Renal cortical epithelial cell (primary cell): ENCODE measurements at places on chromosomes 16 and 17. TPM values are rescaled to one million over a fixed set of nuclear protein-coding genes. Genes with fewer than 3 reads are reported as not detected.

DNA sequence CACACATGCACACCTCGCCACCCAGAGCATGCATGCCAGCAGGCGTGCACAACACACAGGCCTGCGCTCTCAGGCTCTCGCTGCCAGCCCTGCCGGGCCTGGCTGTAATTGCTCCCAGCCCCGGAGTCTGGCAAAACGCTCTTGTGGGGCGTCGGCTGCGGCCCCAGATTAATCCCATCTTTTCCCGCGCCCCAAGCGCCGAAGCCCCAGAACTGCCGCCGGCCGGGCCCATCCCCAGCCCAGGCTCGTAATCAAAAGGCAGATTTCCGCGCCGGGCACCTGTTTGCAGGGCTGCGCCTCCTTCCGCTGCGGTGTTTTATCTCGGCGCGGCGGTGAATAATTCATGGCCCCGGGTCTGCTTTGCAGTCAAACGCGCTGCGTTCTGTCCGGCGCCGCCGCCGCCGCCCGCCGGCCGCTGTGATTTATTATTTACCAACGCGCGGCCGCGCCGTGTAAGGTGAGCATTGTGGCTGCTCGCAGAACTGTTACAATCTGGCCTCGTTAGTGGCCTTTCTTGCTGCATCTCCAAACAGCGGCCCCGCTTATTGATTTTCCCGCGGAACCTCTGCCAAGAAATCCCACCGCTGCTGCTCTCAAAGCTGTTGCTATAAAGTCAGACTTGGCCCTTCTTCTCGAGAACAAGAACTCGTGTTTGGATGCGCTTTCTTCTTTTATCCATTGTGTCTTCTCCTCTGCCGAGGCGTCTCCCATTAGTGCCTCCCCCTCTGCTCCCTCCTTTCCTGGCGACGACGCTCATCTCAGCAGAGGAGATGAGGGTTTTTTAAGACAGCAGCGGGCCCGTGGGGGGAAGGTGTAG is 126.1 kb downstream of the IRX5 start:
- DNase-seq = no peak

GRCh38 chr16:81707411-81708265 is 71.5 kb upstream of the PLCG2 start:
- DNase-seq = peak; percentile 63

DNA sequence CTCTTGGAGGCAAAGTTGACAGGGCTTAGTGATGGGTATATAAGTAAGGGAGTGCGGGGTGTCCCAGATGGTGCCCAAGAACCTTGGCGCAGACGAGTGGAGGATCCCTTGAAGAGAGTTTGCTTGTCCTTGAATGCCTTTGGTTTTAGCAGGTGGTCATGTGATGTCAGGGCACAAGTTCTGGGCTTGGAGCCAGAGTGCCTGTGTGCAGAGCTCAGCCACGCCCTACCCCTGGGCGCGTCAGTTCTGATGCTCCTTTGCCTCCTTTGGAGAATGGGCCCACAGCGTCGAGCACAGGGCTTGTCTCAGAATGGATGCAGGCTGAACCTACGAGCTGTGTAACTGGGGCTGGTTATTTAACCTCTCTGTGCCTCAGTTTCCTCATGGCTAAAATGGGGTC is 412.2 kb upstream of the EEF2KMT start:
- no peak for DNase-seq

DNA sequence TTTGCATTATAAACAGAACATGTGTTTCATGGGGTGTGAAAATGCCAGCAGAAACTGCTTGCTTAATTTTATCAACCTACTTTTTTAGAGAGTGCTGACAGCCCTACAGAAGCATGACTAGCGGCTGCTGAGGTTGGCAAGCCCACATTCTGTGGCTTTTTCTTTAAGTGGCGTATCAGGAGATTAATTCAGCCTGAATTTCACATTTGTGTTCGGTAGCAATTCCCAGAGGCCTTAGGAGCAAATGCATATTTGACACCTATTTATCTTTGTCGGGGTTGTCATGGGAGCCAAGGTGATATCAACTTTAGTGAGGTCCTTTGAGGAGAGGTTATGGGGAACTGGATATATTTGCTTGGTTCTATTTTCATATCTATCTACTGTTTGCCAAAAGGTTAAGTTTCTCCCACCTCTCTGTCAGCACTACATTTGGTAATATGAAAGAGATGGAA is 140.9 kb downstream of the KCNJ2 start:
- no peak for DNase-seq

DNA sequence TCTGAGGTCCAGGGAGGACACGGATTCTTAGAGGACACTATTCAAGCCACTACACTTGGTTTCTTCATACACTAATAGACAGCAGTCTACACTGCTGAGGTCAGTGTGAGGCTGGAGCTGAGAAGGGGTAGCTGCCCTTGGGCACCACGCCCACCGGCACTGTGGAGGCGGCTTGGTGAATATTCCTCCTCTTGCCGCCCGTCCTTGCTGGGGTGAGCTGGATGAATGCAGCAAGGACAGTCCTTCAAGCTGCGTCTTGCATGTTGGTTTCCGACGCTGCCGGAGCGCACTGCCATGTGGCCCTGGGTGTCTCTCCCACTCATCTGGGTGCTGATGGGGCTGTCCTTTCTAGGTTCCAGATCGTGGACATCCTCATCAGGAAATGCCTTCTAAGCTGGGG is 2.6 kb downstream of the ZNF205 start:
- no peak for DNase-seq

DNA sequence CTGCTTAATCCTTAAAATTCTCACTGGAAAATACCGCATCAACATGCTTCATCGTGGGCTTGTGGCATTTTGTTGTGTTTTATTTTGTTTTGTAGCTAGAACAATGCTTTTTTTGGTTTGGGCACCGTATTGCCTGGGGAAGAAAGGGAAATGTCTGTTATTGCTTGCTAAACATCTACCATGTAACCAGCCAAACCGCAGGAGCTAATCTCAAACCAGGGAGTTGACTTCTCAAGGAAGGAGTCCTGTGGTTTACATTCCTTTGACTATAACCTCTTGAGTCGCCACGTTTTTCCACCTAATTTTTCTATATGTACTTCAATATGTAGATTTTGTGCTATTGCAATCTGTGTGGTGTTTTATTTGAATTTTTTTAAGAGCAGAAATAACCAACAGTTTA is 593.5 kb upstream of the SOX9 start:
- peak; percentile 48 for DNase-seq

DNA sequence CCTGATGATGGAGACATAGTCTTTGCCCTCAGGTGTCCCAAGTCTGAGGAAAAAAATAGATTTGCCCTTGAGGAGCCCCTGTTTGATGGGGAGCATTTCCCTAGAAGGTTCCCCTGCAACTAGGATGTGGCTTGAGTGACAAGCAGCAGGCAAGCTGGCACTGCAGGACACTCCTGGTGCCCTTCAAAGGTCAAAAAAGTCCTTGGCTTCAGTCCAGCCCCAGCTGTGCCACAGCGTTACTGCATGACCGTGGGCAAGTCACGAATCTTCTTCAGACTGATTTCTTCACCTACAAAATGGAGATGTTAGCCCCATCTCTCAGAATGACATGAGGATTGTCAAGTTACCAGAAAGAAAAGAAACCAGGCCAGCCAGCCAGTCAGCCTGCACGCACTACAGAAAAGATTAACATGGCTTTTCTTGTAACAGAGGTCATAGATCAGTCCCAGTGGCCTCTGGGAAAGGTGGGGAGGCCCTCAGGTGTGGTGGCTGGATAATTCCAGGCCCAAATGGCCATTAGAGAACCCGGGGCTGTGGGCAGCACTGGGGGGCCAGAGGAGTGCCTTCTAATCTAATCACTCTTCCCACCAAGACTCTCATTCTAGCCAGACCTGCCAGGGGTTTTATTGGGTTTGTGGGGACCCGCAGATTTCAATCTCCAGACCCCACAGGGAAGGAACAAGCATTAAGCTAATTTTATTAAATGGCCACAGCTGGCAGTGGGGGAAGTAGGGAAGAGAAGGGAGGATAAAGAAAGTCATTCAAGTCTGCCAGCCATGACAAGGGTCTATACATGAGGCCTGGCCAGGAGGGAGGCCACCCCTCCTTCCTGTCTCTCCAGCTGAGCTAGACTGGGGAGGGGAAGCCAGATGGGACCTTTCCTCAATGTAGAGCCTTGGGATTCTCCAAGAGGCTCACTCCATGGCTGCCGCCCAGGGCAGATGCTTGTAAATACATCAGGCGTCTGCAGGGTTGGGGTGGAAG is 9.7 kb upstream of the KIF18B start:
- DNase-seq = no peak

GRCh38 chr17:32904891-32905290 is 23.1 kb upstream of the TMEM98 start:
- no peak for DNase-seq

GRCh38 chr16:11162586-11163268 is 93.3 kb downstream of the SOCS1 start:
- DNase-seq = no peak

GRCh38 chr17:28904800-28905199 is 1.9 kb upstream of the DHRS13 start:
- DNase-seq = no peak

GRCh38 chr16:84616515-84616914 is 1.4 kb downstream of the COTL1 start:
- DNase-seq = peak; percentile 66

DNA sequence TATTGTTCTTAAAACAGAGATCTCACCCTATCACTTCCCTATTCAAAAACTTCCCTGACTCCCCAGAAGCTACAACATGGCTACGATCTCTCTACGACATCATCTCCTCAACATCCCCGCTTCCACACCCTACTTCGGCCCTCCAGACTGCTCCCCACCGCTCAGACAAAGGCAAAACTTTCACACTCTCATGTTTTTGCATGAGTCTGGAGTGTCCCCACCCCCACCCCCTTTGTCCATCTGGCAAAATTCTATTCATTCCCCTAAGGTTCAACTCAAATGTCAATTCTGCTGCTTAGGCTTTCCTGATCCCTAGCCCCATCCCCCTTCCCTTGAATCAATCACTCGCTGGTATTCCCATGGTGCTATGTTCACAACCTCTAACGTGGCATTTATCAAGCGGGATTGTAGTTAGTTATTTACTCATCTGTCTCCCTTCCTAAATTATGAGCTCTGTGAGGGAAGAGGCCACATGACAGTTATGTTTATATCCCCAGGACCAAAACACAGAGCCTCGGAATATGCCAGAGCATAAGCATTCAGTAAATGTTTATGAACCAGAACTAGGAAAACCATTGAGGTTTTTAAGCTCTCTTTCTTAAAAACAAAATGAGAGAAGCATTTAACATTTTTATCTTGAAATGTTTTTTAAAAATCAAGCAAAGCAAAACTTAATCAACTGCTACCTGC is 55.9 kb downstream of the STX8 start:
- DNase-seq = no peak

DNA sequence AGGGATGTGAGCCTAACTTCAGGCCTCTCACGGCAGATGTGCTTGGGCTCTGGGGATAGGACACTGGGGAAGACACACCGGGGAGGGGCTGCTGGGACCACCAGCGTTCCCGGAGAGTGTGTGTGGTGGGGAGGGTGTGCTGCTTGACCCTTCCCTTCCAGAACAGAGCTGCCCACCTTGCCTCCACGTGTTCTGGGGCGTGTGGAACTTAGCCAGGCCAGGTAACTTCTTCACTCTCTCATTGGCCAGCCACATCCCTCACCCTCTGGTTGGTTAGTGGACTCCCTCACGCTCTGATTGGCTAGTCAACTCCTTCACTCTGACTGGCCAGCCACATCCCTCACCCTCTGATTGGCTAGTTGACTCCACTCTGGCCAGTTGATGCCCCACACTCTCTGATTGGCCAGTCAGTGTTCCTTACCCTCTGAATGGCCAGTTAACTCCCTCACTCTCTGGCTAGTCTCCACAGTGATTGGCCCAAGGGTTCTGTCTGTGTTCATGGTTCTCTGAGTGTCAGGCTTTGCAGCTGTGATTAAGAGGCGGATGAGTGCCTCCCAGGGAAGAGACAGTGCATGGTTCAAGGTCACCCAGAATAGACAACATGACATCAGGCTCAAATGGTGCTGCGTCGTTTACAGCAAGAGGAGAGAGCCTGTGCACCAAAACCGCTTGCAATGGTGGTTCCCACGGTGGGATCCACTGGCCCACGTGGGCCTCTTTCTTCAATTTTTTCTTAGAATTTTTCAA is 10.0 kb downstream of the TMEM235 start:
- DNase-seq = peak; percentile 25

- no peak for DNase-seq
These were observed 184.6 kb upstream of the WSB1 start for GRCh38 chr17:27109346-27109745.

DNA sequence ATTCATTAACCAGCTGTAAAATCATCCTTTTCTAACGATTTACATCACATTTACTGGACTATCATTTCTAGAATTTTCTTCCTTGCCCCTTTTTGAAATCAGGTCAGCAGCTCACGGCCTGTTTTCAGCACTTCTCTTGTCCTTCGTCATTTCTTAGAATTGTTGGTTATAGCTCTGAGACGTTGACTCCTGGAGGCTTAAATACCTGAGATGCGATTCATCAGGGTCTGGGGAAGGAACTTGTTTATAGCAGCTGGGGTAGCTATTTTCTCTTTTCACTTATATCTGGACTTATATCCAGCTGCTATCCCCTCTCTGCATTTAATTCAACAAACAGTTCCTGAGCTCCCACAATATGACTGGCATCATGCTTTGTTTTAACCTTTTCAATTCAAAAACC is 338.7 kb upstream of the TNRC6C start:
- DNase-seq = peak; percentile 2

- DNase-seq = no peak
These were observed 99.9 kb upstream of the CCL2 start for GRCh38 chr17:34154961-34155730.

Gene GOSR2
- 34.2 and 58.2 TPM in 2 replicates for total RNA-seq

Gene USP31
- total RNA-seq = 13.9 and 21.5 TPM in 2 replicates

Gene MC1R
- 2.3 and 9.3 TPM in 2 replicates for total RNA-seq

Gene CSF3
- total RNA-seq = not detected in 2 replicates

Gene QRICH2
- total RNA-seq = 1.4 and 2.8 TPM in 2 replicates
